CD14-positive monocyte (primary cell): ENCODE measurements at places on chromosomes 5 and 9.

DNA sequence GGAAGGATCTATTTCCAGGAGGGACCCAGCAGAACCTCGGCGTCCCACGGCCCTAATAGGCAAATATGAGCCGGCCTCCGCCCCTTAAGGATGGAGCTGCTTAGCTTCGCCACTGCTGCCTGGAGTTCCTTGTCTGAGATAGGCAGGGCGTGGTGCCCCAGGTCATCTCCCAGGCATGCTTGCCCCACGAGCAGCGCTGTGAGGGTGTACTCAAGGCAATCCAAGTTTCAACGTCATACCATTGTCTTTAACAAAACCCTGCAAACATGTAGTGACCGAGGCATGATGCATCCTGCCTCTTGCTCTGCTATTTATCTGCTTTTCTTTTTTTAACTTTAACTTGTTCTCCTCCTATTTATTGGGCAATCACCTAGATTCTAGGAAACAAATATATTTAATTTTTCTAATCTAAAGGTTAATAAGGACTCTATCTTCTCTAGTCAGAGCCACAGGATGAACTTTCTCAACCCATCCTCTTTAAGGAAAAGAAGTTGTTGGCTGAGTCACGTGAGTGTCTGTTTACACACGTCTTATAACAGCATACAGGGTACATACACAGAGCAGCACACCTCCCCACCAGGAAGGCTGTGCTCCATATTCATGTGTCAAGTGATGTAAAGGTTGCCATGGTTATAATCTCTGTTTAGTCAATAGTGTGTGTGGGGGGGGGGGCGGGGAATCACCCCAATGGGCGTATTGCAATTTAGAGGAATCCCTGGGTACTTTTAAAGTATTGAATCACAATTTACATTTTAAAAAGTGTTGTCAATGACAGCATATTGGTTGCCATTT lies 27.3 kb upstream of the ZSWIM6 start:
- peak; percentile 20 for DNase-seq

DNA sequence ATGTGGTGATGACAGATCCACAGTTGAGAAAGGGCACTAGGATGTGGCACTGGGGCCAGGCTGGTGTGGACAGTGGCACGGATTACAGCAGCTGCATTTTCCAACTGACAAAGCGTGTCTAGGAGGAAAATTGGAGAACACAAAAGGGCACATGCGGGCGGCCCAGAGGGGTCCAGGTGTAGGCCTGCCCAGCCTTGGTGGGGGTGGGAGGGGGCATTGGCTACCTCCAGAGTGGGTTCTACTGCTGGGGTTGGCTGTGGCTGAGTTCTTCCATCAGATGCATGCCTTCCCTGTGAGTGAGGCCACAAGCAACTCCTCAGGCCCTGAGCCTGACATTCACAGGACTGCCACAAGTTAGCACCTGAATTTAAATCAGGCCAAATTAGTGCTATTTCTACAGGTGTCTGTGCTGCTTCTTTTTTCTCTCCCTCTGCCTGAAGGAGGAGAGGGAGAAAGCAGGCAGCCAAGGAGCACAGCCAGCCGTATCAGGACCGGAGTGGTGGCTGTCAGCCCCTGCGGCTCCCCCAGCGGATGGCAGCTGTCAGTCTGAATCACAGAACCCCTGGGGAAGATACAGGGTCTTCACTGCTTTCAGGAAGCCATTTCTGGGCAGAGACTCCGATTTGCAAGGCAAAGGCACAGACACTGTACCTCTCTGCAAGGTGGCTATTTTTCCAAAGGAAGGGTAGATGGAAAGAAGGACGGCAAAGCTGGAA lies 464.2 kb downstream of the SPOCK1 start:
- DNase-seq = no peak

DNA sequence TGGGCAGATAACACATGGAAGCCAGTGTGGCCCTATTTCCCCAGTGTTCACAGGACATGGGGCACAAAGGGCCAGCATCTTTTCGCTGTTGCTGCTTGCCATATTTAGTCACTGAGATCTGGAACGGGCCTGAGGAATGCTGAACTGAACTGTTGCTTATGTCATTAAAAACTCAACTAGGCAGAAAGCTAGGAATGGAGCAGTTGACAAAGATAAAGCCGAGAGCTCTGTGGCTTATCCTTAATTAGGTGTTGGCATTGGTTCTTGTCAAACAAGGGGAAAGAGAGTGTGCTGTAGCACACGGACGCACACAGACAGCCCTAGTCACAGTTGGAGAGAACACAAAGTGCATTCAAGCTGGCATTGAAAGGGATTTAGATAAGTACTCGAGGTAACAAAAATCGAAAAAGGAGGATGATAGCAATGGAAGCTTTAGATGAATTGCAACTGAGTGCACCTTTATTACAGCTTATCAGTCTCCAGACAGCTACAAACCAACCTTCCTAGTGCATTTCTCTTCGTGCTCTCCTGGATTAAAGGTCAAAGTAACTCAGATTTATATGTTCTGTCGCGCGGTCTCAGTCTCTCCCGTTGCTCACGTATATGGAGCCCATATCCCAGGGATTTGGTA lies 450.2 kb upstream of the ZNF608 start:
- DNase-seq = no peak

DNA sequence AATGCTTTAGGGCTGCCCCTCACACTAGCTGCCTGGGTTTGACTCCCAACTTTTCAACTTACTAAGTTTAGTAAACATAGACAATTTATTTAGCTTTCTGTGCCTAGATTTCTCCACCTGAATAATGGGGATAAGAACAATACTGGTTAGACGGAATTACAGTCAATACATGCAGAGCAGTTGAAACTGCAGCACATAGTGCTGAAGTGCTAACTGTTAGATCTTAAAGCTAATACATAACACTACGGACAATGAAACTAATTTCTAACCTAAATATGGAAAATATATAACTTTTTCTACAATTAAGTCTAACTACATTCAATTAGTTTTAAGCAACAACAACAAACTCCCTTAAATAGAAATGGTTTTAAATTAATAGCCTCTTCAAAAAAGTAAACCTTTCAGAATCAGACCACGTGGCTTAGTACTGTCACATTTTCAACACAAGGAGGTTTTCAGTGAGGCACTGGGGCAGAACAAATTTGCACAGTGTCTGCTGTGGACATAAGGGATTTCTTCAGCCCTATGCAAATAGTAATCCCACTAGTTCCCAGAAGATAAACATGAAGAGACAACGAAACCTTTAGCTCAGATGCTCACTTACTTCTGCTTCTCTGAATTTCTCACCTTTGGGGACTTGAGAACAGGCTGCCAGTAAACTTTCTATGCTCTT lies 293.4 kb downstream of the EDIL3 start:
- DNase-seq = no peak
